Activated gamma-delta T cell (primary cell): ENCODE measurements at places on chromosomes 3 and 15.

GRCh38 chr15:100703671-100704070, 101.3 kb downstream of the ASB7 start:
- DNase-seq: no peak

DNA sequence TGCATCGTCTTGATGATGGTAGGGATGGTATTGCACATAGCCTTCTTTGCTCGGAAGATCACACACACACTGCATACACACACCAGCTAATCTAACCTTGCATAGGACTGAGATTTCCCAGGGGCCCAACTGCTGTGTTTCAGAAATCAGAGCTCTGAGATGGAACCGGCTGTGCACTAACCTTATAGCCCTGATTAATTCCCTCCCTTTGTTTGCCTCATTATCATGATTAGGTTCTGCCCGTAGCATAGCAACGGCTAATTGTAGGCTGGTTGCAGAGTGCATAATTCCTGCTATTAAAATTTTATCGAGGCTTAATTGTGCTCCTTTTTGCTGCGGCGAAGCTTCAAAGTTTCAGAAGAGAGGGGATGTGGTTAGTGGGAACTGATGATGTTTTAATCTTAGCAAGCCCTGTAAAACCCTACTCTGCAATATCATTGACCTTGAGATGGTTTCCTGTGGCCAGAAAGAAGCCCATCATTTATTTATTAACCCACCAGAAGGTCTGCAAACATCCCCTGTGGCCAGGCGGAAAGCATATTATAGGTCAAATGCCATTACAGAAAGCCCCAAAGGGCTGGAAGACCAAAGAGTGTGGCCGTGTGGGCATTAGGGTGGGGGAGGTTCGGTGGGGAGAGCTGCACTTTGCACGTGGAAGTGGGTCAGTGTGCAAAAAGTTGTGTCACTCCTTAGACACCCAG, 56.2 kb upstream of the GLCE start:
- DNase-seq: no peak

- DNase-seq: no peak
Observed at GRCh38 chr15:82613747-82614146, 33.4 kb downstream of the CPEB1 start.

GRCh38 chr3:181712226-181712552, 464 bp downstream of the SOX2 start:
- DNase-seq: no peak

DNA sequence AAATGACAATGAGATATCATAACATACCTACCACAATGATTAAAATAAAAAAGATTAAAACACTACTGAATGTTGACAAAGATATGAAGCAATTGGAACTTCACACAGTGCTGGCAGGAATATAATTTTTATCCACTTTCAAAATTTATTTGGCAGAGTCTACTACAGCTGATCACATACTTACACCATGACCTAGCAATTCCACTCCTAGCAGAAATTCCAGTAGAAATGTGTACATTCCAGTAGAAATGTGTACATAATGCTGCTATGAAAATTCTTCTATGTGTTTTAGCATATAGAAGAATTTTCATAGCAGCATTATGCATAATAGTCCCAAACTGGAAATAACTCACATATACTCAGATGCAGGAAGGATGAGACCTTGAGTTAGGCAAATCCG, 43.5 kb downstream of the IFT57 start:
- no peak for DNase-seq

DNA sequence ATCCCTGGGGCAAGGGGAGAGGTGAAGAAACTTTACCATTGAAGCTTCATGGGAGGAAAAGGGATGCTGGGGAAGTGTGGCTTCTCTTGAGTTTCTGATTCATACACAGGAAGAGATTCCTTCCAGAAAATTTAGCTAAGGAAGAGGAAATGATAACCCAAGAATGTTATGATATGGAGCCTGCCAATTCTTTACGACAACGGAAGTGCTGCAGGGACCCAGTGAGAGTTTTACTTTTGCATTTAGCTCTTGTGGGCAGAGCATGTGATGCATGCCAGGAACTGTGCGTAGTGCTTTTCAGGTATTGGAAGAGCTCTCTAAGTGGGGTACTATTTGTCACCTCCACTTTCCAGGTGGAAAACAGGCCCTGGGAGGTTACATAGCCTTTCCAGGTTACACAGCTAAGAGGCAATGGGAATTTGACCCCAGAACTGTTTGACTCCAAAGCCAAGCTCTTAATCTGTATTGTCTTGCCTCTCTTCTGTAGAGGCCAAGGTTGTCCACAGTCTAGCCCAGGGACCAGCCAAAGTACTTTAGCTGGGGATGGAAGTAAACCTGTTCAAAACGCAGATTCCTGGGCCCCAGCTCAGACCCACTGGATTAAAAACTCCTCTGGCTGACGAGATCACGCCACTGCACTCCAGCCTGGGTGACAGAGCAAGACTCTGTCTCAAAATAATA, 23.0 kb downstream of the CMTM7 start:
- no peak for DNase-seq

DNA sequence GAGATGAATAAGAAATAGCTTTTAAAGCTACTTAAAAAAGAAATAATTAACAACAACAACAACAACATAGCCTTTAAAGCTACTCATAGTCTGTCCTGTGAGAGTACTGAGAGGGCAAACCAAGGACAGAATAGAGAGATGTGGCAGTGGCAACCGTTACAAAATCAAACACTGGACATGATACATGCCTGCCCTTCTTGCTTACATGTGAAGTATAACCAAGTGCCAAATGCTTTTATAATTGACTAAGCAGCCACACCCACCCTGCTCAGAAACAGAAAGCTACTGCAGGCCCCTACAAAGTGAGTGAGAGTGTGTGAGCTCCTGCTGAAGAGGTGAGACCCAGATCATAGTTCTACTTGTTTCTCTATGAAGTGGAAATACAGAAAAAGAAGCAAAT, 38.4 kb downstream of the NDUFB4 start:
- DNase-seq: no peak

GRCh38 chr3:111870620-111871019, 11.6 kb downstream of the PHLDB2 start:
- no peak for DNase-seq

- no peak for DNase-seq
Observed at GRCh38 chr15:29348336-29348914, 78.8 kb upstream of the NSMCE3 start.

DNA sequence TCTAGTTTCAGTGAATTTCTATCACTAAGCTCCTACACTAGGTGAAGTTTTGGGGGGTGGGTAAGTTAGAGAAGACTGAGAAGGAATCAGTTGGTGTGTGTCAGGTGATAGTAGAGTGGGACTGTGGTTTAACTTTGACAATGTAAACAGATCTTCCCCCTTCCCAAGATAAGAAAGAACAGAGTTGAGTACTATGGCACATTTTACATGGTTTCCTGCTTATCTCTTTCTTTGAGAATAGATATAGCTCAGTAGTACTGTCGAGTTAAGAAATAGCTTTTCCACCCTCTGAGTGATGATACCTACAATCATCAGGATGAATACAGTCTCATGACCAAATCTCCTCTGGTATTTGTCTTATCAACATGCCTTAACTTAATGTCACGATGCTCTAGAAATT, 42.8 kb downstream of the GAP43 start:
- DNase-seq: no peak

DNA sequence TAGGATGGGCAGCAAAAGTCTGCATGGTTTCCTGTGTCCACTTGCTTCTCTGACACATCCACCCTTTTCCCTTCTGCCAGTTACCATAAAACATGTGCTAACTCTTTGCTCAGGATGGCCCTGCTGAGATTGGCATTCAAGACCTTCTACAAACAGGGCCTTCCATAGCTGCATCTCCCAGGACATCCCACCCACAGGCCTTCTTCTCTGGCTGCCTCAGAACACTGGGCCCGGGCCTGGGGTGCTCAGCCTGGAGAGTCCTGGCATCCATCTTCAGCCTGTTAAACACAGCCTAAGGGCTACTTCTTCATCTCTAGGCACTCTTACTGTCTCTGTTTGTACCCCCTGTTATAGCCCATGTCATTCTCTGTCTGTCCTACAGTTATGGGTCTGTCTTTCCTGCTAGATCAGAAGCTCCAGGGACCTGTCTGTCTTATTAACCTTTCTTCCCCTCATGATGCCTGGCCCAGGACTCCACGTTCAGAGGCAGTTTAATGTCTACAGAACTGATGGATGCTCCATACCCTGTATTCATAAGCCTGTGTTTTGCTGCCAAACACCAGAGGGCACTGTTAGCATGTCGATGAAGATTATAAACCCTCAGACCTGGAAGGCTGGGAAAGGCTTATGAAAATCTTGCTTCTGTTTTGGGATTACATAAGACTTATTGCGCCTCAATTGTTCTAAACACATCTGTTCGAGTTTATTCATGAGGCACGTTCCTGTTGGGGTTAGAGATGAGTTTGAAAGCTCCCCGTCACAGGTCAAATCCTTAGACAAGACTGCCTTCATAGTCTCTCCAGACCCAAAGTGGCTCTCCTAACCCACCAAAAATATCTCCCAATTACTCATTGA, 16.5 kb downstream of the SEMA3G start:
- no peak for DNase-seq

DNA sequence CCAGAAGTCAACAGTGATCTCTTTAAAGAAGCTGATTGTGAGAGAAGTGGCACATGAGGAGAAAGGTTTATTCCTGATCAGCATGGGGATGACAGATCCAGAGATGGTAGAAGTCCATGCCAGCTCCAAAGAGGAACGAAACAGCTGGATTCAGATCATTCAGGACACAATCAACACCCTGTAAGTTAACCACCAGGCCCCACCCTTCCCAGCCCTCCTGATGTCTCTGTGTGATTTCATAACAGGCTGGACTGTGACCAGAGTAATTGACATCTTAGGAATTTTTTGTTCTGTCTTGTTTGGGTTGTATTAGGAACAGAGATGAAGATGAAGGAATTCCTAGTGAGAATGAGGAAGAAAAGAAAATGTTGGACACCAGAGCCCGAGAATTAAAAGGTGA, 67.7 kb downstream of the KLHL25 start:
- DNase-seq: no peak

DNA sequence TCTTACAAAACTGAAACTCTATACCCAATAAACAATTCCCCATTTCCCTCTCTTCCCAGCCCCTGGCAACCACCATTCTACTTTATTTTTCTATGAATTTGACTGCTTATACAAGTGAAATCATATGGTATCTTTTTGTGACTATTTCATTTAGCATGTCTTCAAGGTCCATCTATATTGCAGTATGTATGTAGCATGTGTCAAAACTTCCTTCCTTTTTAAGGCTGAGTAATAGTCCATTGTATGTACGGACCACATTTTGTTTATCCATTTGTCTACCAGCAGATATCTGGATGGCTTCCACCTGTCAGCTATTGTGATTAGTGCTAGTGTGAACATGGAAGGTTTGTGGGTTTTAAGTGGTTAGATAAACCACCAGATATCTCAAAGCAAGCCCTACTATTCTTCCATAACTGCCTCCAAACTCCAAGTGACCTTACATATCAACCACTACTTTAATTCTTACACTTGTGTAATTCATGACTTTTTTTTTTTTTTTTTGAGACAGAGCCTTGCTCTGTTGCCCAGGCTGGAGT, 134.7 kb downstream of the TMCC1 start:
- no peak for DNase-seq

- no peak for DNase-seq
Observed at GRCh38 chr15:25243800-25244097, 195.1 kb downstream of the UBE3A start.

- no peak for DNase-seq
Observed at GRCh38 chr3:42339321-42339720, 71.1 kb downstream of the LYZL4 start.

DNA sequence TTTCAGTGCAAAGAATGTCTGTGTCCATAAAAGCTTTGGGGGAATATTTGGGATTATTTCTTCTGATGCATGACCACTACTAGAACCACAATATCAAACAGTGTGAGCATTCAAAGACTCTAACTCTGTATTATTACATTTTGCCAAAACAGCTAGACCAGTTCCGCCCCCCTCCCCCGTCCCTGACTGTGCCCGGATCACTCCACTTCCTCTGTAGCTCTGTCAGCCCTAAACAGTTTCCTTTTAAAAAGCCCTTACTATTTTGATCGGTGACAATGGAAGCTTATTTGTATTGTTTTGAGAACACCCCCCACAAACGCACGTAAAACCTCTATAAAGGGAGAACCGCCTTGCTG, 36.6 kb upstream of the EPHB3 start:
- DNase-seq: no peak

DNA sequence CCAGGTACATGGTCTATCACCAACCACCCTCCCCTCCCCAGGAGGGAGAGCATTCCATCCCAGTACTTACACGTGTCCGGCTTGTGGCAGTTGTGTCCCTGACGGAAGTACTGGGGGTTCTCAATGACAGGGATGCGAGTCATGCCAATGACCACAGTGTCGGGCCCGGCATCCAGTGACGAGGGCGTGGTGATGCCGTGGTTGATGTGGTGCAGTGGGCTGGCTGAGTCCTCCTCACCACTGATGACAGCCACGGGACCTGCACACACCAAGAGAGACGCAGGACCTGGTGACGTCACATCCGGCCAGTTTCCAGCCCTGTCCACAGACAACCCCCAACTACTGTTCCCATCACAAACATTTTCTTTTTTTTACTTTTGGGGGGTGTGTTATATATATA, 223.8 kb downstream of the NTRK3 start:
- no peak for DNase-seq

DNA sequence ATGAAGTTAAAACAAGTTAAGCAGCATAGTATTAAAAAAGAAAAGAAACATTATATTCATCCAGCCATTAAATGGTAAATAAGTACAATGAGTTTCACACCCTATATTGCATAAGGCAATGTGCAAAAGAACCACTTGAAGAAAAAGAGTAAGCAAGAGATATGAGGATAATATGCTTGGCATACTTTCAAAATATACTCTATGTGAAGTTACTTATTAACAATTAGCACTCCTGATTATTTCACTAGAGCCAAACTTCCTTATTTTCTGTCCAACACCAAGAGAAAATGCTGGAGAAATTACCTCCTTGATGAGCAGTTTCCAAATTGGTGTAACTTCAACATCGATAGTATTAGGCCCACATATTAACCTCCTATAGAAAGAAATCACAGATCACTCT, 63.7 kb downstream of the ATP13A4 start:
- DNase-seq: no peak

GRCh38 chr15:68765602-68766368, 54.9 kb downstream of the ANP32A start:
- DNase-seq: no peak

DNA sequence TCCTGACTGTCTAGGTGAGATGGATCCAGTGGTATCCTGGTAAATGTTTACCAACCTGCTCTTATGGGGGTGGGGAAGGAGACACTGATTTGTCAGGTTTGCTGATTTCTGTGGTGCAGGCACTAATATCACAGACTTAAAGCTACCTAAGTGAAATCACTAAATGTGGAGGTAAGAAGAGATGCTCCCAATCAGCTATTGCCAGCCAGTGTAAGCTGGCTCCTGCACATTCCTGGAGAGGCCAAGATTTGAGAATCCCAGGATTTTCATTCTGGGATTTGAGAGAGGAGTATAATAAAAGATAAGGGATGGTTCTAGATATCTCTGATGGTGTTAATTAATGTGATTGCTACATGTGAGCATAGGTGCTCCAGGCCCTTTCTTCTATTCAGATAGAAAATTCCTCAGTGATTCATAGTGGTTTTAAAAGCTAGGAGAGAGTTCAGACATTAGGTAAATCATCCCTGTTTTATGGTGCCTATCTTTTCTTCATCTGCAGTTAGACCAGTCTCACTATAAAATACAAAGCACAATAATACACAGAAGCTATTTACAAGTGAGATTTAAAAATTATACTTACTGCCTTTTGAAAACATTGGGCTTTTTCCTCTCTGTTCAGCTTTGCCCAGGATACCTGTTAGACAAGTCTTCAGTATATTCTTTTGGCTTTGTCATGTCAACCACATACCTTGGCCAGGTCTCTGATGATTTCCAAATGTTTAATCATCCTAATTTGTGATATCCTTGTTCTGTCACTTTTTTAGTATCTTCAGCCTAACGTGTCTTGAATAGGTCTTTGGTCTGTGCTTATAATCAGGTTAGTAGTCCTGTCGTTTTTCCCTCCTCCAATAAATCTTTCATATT, 90.9 kb downstream of the MBNL1 start:
- no peak for DNase-seq
